Fibroblast of villous mesenchyme (primary cell): ENCODE measurements at places on chromosomes 4 and X. TPM values are rescaled to one million over a fixed set of nuclear protein-coding genes. Genes with fewer than 3 reads are reported as not detected.

Gene KLHL4
- total RNA-seq, result 0.86 and 0.97 TPM in 2 replicates

DNA sequence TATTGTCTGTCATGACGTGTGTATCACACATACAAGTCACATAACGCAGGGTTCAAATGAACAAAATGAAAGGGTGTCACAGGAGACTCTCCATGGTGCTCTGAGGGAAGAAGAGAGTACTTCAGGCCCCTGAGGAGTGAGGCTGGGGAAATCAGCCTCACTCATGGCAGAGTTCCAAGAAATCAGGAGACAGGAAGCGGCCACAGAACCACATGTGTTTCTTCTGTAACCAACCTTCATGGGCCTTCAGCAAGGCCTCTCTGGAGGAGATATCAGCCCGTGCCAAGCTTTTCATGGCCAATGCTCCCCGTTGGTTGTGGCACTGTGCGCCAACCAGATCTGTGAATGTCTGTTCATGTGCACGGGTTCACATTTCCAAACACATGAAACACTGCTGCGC is 76.0 kb downstream of the NAT8L start:
- DNase-seq, result peak; percentile 64

GRCh38 chr4:147994076-147994475 is 262.2 kb downstream of the ARHGAP10 start:
- DNase-seq, result peak; percentile 75

DNA sequence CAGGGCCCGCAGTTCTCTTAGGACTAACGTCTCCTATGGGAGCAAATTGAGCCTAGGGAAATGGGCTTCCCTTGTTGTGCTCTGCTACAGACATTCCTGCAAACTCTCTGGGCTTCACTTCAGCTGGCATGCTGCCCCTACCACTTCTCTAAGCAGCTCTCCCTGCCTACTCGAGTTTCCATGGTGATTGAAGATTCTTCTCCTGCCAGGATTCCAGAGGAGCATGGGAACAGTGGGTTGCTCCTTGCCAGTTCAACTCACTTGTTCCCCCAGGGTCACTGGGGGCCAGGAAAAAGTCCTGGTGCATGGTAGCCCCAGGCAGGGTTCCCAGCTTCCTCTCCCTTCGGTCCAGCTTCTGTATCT is 21.1 kb upstream of the WDR17 start:
- no peak for DNase-seq

GRCh38 chrX:11242704-11243103 is 50.5 kb upstream of the AMELX start:
- DNase-seq, result no peak
